ENCODE measurements at places on chromosomes 3 and 15. TPM values are rescaled to one million over a fixed set of nuclear protein-coding genes. Genes with fewer than 3 reads are reported as not detected.

The ASB14 gene
- 0.03 TPM for polyA plus RNA-seq

The LAMB2 gene
- polyA plus RNA-seq, result 95.5 TPM

The EXD1 gene
- polyA plus RNA-seq, result 0.34 TPM

The EXOSC7 gene
- polyA plus RNA-seq, result 59.1 TPM

The TEX55 gene
- not detected for polyA plus RNA-seq

Data from A549 (cell line).